Stimulated activated CD8-positive, alpha-beta memory T cell treated with anti-CD3 and anti-CD28 coated beads, Interleukin-4, amount 100 ng/mL, for 4 hours (primary cell): ENCODE measurements at places on chromosomes 1 and 21.

DNA sequence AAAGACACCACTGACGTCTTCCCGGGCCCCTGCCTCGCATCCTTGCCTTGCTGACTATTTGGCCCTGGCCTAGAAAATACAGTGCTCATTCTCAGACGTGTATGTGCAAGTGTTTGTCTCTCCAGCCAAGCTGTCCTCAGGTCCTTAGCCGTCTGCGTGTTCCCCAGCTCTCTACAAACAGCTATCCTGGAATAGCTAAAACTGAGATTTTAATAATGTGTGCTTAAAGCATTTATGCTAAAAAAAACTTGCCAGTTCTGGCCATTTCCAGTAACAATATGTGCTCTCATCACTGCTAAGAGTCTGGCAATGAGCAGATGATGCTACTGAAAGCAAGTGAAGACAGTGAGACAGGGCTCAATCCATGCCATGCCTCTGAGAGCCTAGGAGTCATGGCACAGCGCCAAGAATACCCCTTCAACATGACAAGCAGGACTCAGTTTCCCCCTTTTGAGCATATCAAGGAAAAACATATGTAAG, 55.7 kb downstream of the IRF2BP2 start:
- no peak for DNase-seq

DNA sequence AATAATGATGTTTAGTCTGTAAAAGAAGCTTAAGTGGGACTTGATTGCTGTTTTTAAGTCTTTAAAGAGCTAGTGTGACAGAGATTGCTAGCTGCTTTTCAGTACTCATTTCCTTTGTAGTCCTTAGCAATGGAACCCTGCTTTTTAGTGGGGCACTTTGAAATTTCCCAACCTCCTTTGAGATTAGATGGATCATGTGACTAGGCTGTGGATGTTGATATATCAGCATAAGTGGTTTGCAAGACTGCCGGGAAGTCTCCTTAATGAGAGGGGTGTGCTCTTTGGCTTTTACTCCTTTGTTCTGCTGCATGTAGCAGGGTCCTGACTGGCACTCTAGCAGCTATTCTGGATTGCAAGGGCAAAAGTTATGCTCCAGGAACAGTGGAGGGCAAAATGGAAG, 11.2 kb upstream of the RCOR3 start:
- DNase-seq: no peak

GRCh38 chr1:115437196-115437595, 99.1 kb upstream of the NGF start:
- DNase-seq: no peak

- no peak for DNase-seq
These were observed 2.2 kb downstream of the TCEA3 start for GRCh38 chr1:23422241-23422877.

DNA sequence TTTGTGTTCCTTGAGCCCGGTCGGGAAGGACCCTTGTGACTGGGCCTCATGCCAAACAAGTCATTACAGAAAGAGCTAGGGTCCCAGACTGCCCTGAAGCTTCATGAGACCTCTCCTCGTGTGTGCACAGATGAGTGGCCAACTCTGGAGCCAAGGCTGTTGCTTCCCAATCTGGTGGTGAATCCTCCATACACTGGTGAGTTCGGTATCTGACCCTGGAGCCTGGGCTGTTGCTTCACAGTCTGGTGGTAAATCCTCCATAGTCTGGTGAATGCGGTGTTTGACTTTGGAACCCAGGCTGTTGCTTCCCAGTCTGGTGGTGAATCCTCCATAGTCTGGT, 737.8 kb downstream of the MATN1 start:
- DNase-seq: no peak

DNA sequence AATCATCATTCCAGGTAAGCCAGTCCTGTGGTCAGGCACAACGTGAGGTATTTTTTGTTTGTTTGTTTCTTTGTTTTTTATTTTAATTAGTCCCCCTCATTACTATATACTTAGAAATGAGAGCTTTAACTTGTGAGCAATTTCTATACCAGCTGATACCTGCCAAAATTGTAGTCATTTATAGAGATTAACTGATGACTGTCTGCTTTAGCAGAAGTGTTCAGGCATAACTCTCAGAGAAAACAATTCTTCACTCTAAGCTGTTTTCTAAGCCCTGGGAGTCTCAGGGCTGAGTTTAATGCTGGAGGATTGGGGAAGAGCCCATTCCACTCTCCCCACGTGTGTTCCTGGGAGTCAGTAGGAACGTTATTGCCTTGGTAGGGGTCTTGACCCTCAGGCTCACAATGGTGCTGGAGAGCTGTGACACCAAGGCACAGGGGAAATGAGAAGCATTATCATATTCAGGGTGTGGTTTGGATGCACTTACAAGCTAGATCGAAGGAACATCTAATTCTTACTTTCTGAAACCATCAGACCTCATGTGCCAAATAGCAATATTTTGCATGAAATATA, 168.2 kb downstream of the CLIC6 start:
- no peak for DNase-seq

DNA sequence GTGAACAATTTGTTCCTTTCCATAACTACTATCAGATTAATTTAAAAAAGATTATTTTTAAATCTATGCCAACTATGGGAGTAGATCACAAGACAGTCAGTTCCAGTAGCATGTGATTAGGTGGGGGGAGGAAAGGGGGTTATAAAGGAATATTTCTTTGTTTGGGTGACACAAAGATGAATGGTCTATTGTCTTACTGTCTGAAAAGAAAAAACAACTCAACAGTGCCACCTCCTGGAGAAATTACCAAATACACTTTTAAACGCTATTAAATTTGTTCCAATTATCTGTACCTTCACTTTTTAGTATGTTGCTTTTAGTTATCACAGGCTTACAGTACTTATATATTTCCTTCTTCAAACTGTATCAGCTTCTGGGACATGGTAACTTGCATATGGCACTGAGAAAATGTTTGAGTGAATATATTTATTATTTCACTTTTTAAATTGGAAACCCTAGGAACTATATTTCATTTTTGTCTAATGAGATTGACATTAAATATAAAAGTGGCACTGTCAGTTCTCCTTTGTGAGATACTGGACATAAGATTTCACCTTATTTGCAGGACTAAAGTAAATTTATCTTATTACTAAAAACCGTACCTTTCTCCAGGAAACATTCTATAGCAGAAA, 1.7 kb upstream of the SORT1 start:
- DNase-seq: no peak

- DNase-seq: no peak
These were observed 76.6 kb downstream of the HHAT start for GRCh38 chr1:210405316-210405715.

DNA sequence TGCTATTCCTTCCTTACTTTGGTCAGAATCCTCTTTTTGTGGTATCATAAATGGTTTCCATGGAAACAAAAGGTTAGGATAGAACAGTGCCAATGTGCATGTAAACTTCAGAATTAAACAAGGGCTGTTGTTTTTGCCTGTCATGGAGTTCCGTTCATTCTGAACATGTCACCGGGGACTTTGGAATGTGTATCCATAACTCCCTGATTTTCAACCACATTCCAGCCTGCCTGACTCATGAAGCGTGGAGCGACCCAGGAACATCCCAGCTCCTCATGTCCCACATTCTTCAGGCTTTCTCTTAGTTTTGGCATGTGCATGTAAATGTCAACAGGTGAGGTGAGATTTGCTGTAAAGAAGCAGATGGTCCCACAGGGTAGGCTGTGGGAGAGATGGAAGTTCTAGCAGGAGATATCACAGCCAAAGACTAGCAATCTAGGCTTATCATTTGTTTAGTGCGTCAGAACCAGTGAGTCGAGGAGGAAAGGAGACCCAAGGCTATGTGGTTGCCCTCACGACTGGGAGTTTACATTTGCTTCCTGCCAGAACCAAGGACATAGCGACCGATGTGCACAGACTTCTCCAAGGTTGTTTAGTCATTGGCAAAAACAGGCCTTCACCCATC, 23.0 kb upstream of the DNAJC11 start:
- DNase-seq: no peak

DNA sequence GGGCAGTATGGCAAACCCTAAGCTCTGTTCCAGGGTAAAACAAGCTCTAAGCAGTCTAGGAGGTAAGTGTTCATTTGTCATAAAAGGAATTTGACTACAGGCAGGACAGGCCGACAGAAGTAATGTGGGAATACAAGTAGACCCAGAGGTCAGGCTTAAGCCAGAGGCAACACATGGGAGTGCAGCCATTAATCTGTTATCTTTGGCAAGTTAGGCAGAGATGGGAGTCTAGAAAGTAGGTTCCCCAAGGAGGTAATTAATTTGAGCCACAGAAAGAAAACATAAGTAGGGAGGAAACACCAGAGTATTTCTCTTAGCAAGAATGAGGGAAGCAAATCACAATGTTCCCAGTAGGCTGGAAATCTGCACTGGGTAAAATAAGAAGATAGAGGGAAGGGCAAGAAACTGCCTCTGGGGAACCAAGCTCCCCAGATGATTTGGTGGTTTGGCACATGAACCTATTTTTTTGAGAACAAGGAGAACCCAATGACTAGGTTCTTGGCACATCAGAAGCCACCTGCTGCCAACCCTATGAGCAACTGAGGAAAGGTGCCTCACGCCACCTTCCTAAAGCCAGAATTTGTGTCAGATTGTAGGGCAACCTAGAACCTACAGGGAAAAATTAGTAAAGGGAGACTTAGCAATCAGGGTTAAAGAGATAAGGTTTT, 636.4 kb upstream of the PLXNA2 start:
- no peak for DNase-seq
